ENCODE measurements at places on chromosomes 5 and 9.

DNA sequence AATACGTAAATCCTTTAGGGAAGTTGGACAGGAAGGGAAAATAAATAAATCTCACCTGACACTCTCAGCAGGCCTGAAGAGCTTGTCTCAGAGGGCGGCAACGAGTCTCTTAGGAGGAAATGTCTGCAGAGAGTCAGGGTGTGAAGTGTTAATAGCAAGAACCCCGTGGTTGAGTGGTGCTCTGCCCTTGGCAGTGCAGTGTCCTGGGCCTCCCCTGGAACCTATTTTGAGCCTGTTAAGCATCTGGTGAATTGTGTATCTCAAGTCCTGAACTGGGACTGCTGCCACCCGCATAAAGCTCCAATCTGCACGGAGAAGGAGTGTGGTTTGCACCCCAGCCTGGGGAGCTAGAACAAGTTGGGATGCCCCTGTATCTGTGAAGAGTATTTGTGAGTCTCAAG, 211.8 kb downstream of the GOLPH3 start:
- no peak for DNase-seq

DNA sequence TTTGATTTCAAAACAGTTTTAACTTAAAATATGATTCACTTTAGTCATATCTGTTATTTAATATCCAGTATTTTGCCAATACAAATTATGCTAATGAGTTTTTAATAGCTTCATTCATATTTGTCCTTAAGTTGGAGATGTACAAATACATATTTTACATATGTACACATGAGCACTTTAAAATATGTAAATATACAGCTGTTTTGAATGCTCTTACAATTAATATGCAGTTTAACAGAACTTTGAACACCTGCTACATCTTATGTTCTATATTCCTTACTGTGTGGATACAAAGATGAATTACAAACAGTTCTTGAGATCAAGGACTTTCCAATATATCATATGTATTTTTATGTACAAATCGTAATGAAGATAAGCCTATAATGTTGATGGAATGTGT, 74.0 kb downstream of the CHSY3 start:
- DNase-seq: no peak

- DNase-seq: peak; percentile 27
Measured at GRCh38 chr9:37675661-37676060, 24.9 kb downstream of the FRMPD1 start.

DNA sequence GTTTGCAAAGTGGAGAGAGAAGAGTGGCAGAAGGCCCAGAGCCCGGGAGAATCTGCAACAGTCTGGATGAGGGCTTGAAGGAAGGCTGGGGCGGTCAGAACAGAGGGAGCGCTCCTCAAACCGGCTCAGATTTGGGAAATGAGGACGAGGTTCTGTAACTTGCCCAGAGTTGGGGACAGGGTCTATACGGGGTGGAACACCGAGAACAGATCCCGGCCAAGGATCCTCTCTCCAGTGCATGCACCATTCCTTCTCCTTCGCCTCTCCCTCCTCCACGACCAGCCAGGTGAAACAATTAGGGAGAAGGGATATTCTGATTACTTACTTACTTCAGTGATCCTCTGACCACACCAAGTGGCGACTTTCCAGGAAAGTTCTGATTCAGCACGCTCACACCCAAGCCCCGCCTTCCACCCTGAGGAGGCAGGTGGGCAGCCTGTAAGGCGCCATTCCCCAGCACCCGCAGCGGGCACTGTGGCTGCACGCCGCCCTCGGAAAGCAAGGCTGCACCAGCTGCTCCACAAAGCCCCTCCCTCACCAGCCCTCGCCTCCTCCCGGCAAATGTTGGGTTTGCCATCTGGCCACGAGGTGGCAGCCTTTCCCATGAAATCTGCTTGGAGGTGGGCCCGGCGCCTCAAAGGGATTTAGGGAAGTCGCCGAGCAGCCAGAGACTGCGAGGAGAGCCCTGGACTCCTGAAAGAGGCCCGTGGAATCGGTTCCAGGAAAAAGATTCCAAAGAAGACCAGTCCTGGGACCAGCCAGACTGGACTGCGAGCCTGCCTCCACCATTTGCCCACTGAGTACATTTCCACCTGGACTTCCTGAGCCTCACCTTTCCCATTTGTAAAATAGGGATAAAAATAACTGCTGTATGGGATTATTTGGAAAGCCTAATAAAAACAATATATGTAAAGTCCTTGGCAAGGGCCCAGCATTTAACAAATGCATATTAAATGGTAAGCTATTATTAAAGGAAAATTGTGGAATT, 22.2 kb upstream of the WWC1 start:
- DNase-seq: peak; percentile 91

- no peak for DNase-seq
Measured at GRCh38 chr9:97367729-97368128, 44.2 kb upstream of the TDRD7 start.

DNA sequence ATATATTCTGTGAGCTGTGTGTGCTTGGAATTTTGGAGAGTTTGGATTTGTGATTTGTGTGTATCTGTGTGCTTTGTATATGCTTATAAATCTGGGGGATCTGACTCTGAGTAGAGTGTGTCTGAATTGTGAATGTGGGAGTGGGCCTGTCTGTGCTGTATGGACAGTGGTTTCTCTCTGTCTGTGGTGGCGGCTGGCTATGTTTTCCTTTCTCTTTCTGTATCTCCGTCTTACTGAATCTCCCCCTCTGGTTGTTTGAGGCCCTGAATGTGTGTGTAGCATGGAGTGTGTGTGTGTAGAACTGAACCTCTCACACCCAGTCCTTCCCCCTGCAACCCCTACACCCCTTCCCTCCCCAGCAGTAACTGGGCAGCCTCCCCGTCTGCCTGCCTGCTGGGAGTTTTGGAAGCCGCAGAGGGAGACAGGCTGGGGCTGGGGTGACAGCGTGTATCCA, 4.7 kb downstream of the CXXC5 start:
- no peak for DNase-seq

DNA sequence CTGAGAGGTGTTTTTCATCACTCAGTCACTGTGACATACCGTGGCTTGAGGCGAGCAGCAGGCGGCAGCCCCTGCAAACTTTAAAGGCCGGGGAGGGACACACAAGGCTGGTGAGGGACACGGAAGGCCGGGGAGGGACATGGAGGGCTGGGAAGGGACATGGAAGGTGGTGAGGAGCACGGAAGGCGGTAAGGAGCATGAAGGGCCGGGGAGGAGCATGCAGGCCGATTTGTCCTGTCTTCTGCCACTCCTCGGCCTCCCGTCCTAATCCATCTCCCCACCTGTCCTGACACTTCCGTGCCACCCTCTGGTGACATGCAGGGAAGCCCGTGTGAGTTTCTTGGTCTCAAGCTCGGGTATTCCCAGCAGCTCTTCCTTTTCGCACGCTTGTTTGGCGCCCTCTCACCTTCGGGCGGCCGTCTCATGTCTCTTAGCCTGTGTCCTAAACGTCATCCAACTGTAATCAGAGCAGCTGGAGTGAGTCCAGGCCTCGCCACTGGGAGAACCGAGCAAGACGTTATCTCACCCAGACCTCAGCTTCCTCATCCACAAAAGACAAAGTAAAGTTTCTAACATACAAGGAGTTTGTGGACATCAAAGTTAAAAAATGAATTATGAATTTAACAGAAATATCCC, 126.5 kb downstream of the MRPL36 start:
- DNase-seq: no peak

DNA sequence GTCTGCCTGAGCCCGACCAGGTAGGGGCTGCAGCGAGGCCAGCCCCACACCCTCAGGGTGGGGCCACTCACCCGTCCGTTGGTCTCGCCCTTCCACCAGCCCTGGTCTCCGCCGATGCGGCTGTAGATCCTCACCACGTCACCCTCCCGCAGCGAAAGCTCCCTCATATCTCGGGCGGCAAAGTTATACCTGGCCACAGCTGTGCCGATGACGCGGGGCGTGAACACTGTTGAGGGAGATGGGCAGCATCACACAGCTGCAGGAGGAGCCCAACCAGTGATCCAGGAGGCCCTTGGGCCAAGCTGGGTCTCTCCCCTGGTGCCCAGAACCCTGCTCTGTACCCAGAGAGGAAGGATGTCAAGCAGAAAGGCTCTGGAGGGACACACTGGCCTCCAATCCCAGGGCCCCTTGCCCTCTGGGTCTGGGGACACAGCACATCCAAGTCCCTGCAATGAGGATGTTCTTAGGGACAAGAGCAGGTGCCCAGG, 30.3 kb upstream of the SARDH start:
- DNase-seq: no peak

- no peak for DNase-seq
Measured at GRCh38 chr9:134775081-134775951, 105.3 kb upstream of the FCN2 start.

- no peak for DNase-seq
Measured at GRCh38 chr5:66867618-66868322, 271.6 kb downstream of the MAST4 start.
